Left lobe of liver (tissue), 2 donors: ENCODE measurements at places on chromosomes 7 and 10. TPM values are rescaled to one million over a fixed set of nuclear protein-coding genes. Genes with fewer than 3 reads are reported as not detected.

The TUBB8 gene
- total RNA-seq: not detected

The GOLGA7B gene
- 0.53 TPM for total RNA-seq

The HMX2 gene
- total RNA-seq: not detected

The LRRTM3 gene
- total RNA-seq: not detected

The FBXO24 gene
- total RNA-seq: 1.0 TPM

The EEPD1 gene
- total RNA-seq: 10.3 TPM

The CRHR2 gene
- not detected for total RNA-seq

The SP8 gene
- total RNA-seq: not detected

The CUZD1 gene
- total RNA-seq: 1.6 TPM

GRCh38 chr7:28767356-28767755, 190.8 kb downstream of the TRIL start:
- DNase-seq: no peak

DNA sequence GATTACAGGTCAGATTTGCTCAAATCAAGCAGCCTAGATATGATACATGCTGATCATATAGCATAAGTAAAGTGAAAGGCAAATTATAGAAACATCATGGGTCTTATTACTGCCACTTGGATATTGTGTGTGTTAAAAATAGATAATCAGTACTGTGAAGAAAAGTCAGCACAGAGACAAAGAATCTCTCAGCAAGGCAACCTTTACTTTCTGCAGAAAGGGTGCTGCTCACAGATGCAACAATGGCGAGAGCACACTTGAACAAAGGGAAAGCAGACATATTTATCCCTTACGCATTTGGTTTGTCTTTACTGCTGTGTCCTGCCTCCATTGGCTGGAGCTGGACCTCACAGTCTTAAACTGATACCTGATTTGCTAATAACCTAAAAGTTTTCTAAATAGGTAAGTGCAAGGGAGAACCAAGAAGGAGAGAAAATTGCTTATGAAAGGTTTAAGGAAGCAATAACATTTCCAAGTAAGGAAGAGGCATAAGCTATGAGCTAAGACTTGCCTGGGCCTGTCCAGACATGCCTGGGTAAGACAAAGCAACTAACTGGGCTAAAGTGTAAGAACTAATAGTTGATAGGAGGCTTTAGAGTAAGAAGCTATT, 1310.8 kb upstream of the LRRTM3 start:
- DNase-seq: no peak

GRCh38 chr10:102245932-102246251, 560 bp downstream of the GBF1 start:
- no peak for DNase-seq

DNA sequence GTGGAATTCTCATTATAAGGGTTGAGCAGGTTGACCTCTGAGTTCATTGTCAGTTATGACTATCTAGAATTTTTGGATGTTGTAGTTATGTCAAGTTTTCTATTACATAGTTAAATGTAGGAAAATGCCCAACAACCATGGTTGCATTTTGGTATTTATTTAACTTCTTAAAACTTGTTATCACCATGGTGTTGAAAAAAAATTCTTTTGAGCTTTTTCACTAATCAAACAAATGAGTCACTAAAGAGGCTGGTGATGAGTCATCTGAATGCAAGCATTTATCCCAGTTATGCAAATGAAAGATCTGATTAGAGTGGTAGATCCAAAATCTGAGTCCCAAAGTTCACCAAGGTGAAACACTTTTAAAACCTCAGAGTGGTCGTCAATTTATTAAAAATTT, 624.7 kb upstream of the IGFBP3 start:
- no peak for DNase-seq

DNA sequence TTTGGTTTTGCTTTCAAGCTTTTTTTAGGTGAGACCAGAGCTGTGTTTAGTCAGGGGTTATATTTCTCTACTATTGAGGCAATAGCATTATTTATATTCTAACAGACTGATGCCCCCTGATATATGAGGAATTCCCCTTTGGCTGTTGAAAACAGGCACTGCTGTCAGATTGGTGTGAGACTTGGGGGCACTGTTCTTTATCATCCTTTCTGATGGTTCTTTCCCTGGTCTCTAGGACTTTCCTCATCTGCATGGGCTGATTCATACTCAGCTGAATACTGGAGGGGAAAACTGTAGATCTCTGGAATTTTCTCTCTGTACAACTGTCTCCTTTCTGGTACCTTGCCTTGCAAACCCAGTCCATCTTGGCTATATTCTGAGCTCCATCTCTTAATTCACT, 10.0 kb upstream of the ICA1 start:
- no peak for DNase-seq

- no peak for DNase-seq
These were observed 66.3 kb upstream of the SLC25A13 start for GRCh38 chr7:96388166-96388565.

DNA sequence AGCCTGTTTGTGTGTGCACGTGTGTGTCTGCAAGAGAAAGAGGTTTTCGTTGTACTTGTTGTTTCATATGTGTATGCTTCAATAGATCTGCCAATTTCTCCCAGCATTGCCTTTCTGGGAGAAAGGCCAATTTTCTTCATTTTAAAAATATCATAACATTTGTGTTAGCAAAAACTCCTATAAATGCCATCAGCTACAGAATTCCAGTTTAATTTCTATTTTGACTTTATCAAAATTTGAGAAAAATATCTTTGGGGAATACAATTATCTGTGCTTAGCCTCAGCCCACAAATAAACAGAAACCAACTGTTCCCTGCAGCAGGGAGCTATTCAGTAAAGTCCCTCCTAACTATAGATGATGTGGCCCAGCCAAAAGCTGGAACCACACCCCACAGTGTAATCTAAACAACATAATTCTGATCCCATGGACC, 68.3 kb upstream of the MGMT start:
- no peak for DNase-seq

GRCh38 chr7:84219310-84219709, 24.7 kb upstream of the SEMA3A start:
- DNase-seq: no peak

- DNase-seq: no peak
These were observed 1115.7 kb upstream of the C7orf33 start for GRCh38 chr7:147474862-147475261.

DNA sequence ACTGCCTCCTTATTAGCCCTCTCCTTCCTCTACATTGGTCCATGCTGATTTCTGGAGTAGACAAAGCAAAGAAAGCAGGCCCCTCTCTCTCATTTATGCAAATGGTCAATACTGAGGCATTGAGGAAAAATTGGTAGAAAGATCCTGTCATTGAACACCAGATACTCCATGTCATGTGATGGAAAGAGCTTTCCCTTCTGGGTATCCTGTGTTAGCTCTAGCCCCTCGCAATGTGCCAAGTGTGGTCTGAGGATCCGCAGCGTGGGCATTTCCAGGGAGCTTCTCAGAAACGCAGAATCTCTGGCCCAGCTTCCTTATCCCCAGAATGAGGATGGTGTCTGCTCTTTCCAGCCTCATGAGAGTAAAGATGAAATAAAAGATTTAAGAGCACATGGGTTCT, 159.1 kb downstream of the CREB5 start:
- no peak for DNase-seq

GRCh38 chr7:46257761-46258448, 336.8 kb upstream of the IGFBP3 start:
- DNase-seq: no peak

DNA sequence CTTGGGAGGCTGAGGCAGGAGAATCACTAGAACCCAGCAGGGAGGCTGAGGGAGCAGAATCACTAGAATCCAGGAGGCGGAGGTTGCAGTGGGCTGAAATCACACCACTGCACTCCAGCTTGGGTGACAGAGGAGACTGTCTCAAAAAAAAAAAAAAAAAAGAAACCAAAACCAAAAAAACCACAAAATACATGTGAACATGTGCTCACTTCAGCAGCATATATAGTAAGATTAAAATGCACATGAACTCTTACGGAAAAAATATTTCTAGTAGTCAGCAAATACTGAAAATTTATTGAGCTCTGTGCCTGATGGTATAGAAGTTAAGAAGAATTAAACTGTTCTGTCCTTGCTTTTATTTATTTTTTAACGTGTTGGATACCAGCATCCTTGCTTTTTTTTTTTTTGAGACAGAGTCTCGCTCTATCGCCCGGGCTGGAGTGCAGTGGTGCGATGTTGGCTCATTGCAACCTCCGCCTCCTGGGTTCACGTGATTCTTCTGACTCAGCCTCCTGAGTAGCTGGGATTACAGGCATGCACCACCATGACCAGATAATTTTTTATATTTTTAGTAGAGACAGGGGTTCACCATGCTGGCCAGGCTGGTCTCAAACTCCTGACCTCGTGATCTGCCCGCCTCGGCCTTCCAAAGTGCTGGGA, 9.6 kb upstream of the ZNF487 start:
- DNase-seq: no peak

DNA sequence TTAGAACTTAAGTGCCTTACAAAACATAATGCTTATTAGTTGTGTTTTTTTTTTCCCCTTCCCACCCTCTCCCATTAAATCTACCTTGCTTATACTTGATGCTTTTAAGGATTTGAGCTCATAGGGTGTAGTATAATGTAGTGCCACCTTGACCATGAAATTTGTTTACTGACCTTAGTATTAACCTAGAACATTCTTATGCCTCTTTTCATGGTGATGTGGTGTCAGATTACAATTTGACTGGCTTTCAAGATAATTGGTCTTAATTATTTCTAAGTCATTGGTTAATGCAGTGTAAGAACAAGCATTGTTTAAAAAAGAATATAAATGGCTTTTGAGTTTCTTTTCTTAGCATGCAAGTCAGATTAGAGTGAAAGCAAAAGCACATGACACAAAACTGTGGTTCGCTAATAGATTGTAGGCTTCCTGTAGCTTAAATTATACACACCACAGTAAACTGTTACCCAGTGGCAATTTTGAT, 61.8 kb downstream of the ADD3 start:
- DNase-seq: no peak

- DNase-seq: no peak
These were observed 57.8 kb downstream of the STK17A start for GRCh38 chr7:43640679-43641078.

- no peak for DNase-seq
These were observed 32.9 kb upstream of the AKR1C2 start for GRCh38 chr10:5036511-5036910.

- DNase-seq: no peak
These were observed 62.9 kb downstream of the ELMO1 start for GRCh38 chr7:37385787-37386186.

DNA sequence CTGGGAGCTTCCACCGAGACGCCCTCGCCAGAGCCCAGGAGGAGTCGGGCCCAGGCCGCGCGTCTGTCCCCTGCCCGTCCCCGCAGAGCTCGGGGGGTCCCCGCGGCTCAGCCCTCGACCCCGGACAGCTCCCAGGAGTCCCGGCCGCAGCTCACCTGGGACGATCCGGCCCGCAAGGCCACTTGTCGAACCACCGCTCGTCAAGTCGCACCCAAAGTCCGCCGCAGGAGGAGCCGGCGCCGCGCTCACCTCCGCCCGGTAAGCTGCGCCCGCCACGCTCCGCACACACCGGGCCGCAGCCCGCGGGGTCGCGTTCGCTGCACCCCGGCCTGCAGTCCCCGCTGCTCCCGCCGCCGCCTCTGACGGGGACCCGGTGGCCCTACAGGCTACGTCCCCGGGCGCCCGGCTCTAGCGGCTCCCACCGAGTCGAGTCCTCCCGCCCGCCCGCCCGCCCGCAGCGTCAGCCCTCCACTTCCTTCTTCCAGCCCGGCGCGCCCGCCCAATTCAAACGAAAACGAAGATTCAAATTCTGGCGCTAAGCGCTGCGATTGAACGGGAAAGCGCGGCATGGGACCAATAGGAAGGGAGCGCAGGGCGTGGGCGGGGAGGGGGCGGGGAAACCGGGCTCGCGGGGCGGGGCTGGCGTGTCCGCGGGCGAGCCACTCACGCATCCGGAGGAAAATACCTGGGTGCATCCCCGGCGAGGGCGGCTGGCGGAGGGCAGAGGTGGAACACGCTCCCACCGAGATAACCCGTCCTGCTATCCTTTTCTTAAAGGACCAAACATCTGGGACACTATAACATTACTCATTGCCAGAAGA, at the start of gene MKI67:
Gene MKI67 (minus strand): TSS at position 480 of the 821 bp plus-strand sequence. CDS start 756 bp downstream, outside the sequence.
- peak; percentile 80 for DNase-seq

DNA sequence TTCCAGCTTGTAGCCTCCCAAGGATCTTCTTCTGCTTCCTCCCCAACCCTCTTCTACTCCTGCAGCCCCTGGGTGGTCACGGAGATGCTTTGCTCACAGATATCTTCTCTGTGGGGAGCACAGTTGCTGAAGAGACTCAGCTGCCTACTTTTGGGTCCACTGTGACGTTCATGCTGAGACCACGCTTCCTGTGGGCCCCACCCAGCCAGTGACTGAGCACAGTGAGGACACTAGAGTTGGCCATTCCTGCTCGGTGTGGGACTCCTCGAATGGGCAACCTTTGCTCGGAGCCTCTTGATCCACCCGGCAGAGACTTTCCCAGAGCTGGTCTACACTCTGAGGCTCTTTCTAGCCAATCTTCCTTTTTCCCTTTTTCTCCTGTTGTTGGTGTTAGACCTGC, 73.9 kb downstream of the ADRA2A start:
- DNase-seq: no peak

- DNase-seq: no peak
These were observed 283.4 kb downstream of the TFEC start for GRCh38 chr7:115747174-115747573.

DNA sequence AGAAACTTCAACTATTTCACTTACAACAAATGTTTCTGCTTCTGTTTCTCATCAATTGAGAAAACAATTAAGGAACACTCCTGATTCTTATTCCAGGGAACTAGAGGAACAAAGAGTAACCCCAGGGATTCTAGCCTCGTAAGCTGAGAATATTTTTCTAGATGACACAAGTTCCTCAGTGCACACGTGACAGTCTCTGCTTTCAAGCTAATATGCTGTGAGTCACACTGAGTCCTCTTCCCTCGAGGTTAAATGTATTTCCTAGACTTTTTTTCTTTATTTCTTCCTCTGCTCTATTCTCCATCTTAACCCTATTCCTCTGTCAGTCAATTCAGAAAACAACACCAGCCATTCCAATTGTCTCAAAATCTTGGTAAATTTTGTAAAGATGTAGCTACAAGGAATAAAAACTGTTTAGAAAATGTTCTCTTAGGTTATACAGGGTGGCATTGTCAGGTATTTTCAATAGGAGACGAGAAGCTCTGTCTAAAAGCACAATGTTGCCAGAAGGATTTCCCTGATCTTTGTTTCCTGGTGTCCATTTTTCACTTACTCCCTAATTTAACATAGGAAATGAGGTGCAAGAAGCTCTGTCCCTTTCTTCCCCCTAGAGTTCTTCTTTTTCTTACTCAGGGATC, 5.8 kb upstream of the C1GALT1 start:
- DNase-seq: no peak

- no peak for DNase-seq
These were observed 103.9 kb downstream of the LRRC18 start for GRCh38 chr10:48835781-48836180.

- no peak for DNase-seq
These were observed 30.5 kb downstream of the ARHGAP22 start for GRCh38 chr10:48574322-48574796.
